ENCODE measurements at places on chromosomes 6 and 20. TPM values are rescaled to one million over a fixed set of nuclear protein-coding genes. Genes with fewer than 3 reads are reported as not detected.

GRCh38 chr20:57389695-57390603 lies 1.2 kb upstream of the RBM38 start:
- no peak for DNase-seq

Gene MANEA
- total RNA-seq, result 7.2 TPM

- DNase-seq, result no peak
Observed at GRCh38 chr6:16139556-16139955, 10.7 kb downstream of the MYLIP start.

Gene KCNK5
- 1.2 TPM for total RNA-seq

Gene WFDC10B
- total RNA-seq, result not detected

- no peak for DNase-seq
Observed at GRCh38 chr20:61887596-61888093, 178.0 kb downstream of the TAF4 start.

Gene PBOV1
- not detected for total RNA-seq

Gene BPIFB1
- not detected for total RNA-seq

All from left cardiac atrium (tissue), 4 donors.